ENCODE measurements at places on chromosomes 3 and 15.

- no peak for DNase-seq
Observed at GRCh38 chr3:139988472-139989156, 53.6 kb downstream of the CLSTN2 start.

DNA sequence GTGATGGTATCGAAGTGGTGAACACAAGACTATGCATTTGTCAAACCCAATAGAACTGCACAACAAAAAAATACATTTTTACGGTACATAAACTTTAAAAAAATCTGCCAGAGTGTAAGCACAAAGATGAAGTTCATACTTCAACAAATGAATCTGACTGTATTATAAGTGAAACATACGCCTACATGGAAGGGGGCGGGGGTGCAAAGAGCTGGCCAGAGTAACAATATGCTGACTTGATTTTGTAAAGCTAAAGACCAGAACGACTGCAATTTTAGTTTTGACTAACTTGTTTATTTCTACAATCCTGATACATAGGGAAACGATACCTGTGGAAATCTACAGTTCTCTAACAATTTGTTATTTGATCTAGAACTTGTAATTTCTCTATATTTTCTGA, 426.0 kb downstream of the GABRG3 start:
- no peak for DNase-seq

- peak; percentile 52 for DNase-seq
Observed at GRCh38 chr3:153215966-153216365, 53.9 kb downstream of the RAP2B start.

DNA sequence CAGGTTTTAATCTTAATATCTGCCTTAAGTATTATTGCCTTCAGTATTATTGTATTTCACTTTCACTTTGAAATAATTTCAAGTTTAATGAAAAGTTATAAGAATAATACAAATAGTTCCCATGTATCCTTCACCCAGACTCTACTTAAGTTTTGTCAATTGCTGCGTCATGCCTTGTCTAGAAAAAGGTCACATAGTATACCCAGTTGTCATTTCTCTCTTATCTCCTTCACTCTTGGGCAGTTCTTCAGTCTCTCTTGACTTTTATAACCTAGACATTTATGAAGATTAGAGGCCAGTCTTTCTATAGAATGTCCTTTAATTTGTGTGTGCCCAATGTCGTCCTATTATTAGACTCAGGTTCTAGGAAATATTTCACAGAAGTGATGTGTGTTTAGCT, 367.7 kb downstream of the LSAMP start:
- DNase-seq, result no peak

DNA sequence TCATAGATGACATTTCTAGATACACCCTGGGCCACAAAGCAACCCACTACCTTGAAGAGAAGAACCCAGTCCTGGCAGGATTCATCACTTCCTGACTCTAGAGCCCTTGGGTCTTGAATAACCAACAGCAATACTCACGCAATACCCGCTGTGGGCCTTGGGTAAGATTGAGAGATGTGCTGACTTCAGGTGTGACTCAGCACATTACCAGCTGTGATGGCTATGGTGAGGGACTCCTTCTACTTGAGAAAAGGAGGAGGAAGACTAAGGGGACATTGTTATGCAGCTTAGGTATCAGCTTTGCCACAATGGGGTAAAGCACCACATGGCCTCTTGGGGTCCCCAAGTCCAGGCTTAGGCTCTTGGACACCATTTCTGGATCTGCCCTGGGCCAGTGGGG, 14.9 kb downstream of the C3orf33 start:
- no peak for DNase-seq

- no peak for DNase-seq
Observed at GRCh38 chr3:171566803-171567422, 106.7 kb upstream of the TNIK start.

DNA sequence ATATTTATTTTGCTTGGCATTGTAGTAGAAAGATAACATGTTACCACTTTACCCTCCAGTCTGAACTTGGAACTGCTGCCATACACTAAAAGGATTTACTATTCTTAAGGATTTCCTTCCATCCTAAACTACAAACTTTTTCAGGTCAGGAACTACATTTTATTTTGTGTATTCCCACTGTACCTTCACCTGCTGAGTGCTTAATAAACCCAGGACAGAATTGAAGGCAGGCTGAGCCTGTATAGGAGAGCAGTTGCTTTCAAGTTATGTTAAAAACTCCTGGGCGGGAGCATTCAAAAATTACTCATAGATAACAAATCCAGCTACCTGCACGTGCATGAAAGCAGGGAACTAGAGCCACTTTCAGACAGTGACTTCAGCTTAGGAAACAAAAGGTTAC, 58.3 kb downstream of the CACNA1D start:
- no peak for DNase-seq

- DNase-seq, result no peak
Observed at GRCh38 chr3:171218069-171218468, 191.5 kb upstream of the SLC2A2 start.

DNA sequence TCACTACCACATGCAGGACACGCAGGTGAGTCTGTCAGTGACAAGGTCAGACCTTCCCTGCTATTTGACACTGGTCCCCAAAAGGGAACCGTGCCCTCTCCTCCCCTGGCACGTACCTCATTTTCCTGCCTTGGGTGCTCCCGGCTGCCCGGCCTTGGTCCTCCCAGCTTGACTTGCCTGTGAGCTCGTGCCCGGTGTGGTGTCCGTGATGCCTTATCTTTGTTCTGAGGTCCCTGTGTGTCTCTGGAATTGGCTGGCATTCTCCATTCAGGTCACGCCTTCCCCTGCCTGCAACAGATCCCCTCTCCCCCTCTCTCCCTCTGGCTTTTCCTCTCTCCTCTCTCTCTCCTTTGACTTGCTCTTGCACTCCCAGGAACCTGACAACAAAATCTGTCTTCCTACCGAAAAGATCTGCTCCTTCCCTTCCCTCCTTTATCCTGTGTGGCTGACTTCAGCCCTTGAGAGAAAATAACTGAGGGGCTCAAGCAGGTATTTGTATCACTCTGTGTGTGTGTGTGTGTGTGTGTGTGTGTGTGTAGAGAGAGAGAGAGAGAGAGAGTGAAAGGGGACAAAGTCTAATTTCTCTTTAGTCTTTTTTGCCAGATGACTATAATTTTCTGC, at the start of gene MASP1:
Gene MASP1 (minus strand): TSS at position 226 of the 621 bp plus-strand sequence. CDS start 105 bp downstream, at position 121.
- DNase-seq, result no peak

DNA sequence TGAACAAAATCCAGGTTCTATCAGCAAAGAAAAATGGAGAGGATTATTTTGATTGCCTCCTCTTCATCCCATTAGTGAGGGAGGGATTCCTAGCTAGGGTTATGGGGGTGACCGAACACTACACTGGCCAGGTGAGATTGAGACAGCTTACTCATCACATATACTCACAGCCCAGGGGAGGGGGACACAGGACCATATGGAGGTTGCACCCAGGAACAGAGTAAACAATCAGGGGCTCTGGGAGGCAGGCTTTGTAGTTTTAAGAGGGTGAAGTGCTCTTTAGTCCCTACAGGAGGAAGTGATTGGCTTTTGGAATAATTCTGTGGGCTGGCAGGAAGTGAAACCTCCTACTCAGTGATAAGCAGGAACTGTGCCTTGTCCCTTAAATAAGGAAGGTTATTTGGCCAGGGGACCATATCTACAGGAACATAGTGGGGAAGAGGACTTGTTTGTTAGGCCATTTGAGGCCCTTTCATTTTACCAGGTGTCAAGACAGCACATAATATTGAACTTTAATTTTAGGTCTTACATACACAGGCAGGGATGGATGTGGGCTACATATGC, 17.5 kb upstream of the KCTD6 start:
- DNase-seq, result no peak

- DNase-seq, result no peak
Observed at GRCh38 chr3:187739094-187739560, 6.1 kb downstream of the BCL6 start.

DNA sequence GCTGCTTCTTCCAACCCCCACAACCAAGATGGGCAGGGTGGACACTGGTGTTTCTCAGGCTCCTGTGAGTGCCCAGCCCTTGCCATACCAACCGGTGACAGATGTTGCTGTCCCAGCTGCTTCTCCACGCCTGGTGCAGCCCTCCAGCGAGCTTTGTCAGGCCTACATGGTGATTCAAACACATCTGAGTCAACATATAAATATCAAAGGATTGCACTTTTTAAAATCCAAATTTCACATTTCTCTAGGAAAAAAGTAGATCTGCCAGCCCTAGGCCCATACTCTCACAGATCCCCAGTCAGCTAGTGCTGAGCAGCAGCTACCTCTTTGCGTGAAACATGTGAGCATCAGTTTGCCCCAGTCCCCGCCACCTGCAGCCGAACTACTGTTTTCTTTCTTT, 52.7 kb downstream of the RPN1 start:
- no peak for DNase-seq

- DNase-seq, result no peak
Observed at GRCh38 chr3:152615681-152616080, 219.2 kb upstream of the P2RY1 start.

GRCh38 chr3:116057400-116058006, 387.8 kb downstream of the LSAMP start:
- DNase-seq, result no peak

DNA sequence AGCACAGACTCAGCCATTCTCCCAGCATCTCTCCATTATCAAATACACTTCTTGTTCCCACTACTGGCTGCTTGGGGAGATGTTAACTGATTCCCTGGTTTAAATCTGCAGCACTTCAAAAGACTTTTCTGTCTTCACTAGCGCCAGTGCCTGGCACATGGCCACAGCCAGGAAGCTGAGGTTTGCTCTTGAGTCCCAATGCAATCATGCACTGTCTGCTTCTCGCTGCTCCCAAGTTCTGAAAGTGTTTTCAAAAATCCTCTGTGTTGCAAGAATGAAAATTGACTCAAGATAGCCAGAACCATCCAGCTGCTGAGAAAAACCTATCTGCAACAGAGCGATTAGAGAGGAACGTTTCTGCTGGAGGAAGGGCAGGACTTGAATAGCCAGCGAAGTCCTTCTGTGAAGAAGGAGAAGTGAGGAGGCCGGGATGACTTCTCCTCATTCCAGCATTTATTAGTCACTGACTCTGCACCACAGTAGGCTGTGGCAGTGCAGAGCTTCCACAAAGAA, 358.4 kb upstream of the NR2F2 start:
- DNase-seq, result no peak

- DNase-seq, result no peak
Observed at GRCh38 chr3:26638113-26638512, 15.5 kb downstream of the LRRC3B start.

DNA sequence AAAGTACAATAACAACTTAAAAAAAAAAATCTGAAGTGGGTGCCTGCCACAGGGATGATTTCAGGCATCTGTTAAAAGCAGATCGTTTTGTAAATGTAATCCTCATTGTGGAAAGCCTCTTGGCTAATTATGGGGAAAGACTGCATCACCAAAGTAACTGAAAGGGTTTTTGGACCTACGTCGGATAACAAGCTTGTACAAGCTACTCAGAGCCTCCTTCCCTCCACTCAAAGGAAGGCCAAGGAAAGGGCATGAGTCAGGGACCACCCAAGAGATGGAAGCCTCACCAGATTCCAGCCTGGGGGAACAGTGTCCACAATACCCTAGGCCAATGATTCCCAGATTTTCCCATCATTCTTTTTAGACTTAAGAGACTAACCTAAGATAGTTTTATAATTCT, 84.3 kb downstream of the ATP1B3 start:
- DNase-seq, result no peak

GRCh38 chr3:88225326-88226008, 75.7 kb downstream of the C3orf38 start:
- no peak for DNase-seq

- no peak for DNase-seq
Observed at GRCh38 chr3:10717756-10718155, 98.3 kb upstream of the SLC6A11 start.

- DNase-seq, result no peak
Observed at GRCh38 chr3:17882981-17883380, 140.6 kb upstream of the TBC1D5 start.

- DNase-seq, result no peak
Observed at GRCh38 chr3:186093271-186093900, 15.5 kb downstream of the ETV5 start.

DNA sequence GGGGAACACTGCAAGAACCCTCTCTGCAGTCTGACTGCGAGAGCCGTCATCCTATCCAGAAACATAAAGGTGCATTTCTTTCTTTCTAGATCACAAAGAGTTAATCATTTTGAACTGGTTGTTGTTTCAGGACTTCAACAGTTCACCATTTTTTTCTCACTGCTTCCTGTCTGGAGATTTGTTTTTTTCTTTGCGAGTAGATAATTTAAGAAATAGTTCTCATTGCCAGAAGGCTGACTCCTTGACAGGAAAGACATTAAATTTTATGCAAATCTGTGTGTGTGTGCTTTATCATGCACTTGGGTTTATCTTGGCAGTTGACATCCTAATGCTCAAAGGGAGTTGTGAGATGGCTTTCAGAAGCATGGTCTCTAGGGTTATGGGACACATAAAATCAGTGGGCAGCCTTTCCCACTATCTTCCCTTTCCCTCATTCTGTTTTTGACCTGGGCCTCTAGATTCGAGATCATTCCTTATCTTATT, 123.5 kb upstream of the TBL1XR1 start:
- DNase-seq, result peak; percentile 43

DNA sequence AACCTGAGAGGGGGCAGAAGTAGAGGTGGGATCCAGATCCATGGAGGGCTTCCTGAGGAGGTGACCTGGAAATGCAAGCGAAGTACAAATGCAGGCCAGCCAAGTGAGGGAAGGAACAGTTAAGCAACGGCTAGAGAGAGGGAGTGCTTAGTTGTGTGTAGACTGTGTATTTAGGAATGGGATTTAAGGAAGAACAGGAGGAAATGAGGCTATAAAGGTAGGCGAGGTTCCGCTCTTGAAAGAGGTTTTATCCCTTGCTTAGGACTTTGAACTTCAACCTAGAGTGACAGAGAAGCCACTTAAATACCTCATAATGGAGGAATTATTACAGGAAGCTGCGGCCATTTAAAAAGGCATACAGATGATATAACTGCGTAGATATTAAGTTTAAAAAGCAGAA, 295.1 kb downstream of the THSD4 start:
- DNase-seq, result no peak

GRCh38 chr3:157754451-157754850, 251.2 kb upstream of the VEPH1 start:
- DNase-seq, result no peak

- DNase-seq, result no peak
Observed at GRCh38 chr15:26970712-26971210, at the start of gene GABRG3. Gene GABRG3 (plus strand): TSS chr15:26971181.

DNA sequence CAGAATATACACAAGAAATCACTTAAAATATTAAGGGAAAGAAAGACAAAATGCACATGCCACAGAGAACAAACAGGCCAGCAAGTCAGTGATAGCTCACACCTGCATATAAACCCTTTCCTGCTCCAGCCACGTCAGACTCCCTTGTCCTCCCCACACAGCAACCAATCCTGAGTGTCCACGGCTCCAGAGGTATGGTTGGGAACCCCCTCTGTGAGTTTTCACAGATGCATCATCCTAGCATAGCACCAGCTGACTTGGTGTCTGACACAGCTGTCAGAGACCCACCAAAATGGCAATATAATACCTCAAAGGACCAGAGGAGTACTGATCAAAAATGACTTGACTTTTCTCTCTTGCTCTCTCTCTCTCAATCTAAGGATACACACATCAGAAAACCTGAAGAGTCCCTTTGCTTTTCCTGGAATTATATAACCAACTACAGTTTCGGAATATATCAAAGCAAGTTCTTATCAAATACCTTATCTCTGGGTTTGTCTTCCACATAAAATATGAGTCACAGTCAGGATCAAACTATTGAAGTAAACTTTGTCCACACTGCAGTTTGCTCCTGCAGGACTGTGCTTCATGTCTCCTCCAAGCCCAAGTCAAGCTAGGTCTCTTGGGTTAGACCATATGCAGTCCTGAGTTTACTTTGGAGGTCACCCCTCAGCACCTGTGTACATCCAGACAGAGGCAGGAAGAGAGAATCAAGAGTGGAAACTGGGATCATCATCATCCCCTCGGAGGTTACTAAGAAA, 187.1 kb upstream of the THBS1 start:
- DNase-seq, result no peak

Data from renal cortex interstitium (tissue), 15 donors.